AG04449 (cell line): ENCODE measurements at places on chromosomes 5 and 9.
A peak's percentile ranks its signal among the peaks of the same experiment; 100 is the strongest.

- no peak for DNase-seq
Observed at GRCh38 chr5:80711938-80712337, 57.2 kb upstream of the DHFR start.

GRCh38 chr5:141605523-141606277 is 13.1 kb downstream of the DIAPH1 start:
- no peak for DNase-seq

DNA sequence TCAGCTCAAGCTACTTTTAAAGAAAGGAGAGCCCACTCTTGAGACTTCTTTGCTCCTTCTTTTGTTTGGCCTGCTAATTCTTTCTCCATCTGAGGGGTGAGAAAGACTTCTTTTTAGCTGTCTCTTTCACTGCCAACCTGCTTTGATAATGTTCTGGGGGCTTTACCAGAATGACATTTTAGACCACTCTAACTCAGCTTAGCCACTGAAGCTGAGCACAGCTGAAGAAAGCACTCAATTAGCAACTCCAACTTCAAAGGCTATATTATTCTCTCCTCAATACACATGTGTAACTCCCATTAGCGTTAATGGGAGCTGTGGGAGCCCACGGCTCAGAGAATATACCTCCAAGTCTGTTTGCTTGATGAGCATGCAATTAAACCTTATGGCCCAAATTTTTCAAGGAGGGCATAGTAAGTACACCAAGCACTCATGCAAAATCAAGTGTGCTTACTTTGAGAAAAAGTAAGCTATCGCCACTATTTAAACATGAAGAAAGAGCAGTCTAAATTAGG is 815.4 kb upstream of the DMAC1 start:
- DNase-seq: no peak

GRCh38 chr5:108174286-108174685 is 207.6 kb downstream of the FBXL17 start:
- no peak for DNase-seq

GRCh38 chr9:137006116-137007003 is 10.0 kb upstream of the CLIC3 start:
- no peak for DNase-seq

GRCh38 chr9:133731876-133732638 is 6.1 kb downstream of the SARDH start:
- DNase-seq: no peak

DNA sequence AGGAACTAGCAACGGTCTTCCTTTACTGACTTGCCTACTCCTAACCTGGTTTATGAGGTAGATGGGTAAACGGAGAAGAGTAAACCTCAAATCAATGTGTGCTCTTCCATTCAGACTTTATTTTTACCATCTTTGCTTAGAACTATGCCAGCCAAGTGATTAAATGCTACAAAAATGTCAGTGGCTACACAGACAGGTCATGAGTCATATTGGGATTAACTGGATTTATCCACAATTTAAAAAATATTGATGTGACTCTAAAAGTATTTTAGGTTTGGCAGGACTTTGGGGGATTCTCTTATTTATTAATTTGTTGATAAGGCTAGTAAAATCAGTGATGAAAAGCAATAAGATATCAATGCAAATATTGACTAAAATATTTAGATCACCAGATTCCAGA is 275.0 kb downstream of the PLK2 start:
- no peak for DNase-seq

DNA sequence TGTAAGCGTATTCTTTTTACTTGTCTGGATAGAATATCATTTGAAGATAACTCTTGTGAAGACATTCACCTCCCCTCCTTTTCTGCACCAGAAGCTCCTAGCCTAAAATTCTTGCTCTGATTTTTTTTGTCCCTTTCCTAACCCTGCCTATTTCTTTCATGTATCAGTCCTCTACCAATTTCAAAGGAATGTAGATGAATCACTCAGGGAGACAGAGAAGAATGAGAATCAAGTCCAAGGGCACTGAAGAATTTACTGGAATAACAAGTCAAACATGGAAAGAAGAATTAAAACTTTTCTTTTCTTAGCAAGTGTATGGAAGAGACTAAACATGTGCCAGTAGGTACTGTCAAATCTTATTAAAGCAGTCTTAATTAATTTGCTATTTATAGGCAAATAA is 618.7 kb downstream of the DNAH5 start:
- DNase-seq: no peak

DNA sequence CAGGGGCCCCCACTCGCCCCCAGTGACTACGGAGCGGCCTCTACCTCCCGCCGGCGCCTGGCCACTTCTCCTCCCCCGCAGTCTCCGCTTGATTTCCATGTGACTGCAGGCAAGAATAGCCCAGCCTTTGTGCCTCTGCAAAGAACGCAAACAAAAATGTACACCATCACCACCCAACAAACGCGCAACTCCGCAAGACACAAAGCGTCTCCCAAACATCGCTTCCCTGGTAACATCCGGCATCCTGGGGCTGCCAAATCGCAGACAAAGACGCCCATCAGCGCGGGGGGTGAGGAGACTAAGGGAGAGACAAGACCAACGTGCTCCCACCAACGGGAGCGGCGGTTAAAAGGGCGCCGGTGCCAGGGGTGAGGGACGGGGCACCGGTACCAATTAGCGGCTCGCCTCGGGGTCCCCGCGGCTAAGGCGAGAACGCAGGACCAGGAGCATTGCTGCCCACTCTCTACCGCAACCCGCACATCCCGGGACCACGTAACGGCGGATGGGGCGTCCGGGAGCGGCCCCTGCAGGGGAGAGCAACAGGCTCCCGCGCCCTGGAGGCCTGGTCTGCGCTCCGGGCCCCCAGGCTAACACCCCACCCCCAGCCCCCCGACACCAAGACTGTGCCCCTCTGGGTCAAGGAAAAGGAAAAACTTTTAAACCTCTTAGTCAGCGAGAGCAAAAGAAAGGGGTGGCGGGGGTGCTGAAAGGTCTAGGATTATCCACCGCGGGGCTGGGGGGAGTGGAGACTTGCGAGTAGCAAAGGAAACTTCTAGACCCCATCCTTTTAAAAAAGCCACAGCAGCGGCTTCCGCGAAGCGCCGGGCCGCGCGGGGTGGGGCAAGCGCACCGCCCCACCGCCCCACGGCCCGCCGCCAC is 885 bp downstream of the MPDZ start:
- no peak for DNase-seq

GRCh38 chr9:130931508-130932254 is 7.4 kb downstream of the FIBCD1 start:
- DNase-seq: no peak

DNA sequence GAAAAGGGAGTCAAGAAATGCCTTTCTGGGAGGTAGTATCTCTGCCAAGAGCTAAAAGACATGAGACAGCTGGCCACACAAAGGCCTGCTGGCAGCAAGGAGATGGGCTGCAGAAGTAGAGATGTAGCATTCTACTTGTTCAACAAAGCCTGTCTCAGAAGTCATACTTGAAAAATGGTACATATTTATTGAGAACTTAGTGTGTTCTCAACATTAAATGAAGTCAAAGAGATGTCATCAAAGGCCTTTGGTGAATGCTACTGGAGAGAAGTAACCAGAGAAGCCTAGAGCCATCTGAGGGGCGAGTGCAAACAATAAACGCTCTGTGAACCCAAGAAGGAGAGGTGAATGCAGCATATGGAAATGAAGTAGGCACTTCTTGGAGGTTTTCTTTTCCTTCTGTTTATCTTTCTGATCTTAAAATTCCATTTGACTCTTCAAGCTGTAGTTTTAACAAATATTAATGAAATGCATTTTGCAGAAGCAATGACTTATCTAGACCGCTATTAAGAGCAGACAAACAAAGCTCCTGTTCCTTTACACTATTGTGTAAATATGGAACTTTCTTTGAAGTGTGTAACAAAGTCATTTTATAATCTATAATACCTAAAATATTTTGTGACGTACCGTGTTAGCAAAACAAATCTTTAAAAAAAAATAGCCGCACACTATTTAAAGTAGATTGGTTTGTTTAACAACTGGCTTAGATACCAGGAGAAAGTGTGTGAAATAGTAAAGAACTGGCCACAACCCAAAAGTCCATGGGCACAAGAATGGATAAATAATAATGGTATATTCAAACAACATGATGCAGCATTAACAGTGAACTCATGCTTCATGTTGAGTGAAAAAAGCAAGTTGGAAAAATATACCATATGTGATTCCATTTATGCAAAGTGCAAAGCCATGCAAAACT is 70.2 kb downstream of the ZNF608 start:
- no peak for DNase-seq

DNA sequence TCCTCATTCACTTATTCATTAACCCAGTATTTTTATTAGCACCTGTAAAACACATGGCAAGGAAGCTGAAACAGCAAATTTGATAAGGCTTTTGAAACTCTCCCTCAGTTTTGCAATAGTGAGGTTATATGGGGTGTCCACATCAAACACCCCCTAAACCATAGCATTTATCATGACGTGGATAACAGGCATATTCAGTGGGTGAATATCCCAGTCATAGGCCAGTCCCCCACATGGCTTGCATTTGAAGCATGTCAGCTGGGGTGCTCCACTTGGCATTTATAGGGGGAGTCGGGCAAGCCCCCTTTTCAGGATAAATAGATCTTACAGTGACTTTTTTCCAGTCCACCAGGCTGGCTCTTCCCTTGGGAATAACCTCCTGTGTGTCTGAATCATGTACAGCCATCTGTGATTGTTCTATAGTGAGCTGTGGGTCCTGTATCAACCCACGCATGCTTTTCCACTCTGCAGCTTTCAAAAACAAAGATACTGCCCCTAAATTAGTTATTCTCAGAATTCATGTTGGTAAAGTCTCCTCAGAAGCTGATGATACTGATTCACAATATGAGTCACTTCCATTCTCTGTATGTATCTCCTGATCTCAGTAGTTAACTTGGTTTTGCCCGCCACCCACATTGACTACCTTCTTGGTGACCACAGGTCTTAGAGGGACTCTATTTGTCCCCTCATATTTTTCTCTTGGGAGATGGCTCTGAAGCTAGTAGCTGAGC is 84.4 kb upstream of the SPIN1 start:
- peak; percentile 36 for DNase-seq

GRCh38 chr9:89372979-89373378 is 54.7 kb downstream of the SECISBP2 start:
- DNase-seq: no peak

GRCh38 chr5:124658867-124659557 is 87.4 kb downstream of the ZNF608 start:
- no peak for DNase-seq

- DNase-seq: no peak
Observed at GRCh38 chr9:30060976-30061375, 2323.5 kb upstream of the ACO1 start.

DNA sequence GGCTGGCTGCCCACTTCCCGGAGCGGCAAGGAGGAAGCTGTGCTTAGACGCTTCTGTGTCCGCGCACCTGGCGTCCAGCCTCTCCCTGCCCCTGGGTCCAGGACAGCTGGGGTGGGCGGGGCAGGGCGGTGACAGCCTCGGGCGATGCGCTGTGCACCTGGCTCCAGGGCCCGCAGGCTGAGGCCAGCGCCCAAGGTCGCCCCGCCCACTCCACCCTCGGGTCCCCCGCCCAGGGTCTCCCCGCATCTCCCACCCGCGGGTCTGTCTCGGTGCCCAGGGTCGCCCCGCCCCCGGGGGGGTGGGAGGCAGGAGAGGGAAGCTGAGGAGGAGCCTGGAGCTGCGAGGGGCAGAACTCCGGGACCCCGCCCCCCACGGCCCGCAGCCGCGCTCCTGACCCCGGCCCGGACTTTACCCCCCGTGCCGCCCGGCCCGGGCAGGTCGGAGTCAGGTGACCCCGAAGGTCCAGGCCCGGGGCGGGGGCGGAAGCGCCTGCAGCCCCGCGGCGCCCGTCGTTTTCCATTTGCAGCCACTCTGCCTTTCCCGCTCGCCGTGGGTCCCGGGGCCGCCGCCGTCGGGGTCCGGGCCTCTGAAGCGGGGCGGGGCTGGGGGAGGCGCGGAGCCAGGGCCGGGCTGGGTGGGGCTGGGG is at the start of gene ENTPD8:
Gene ENTPD8 (minus strand): TSS at position 69 of the 646 bp plus-strand sequence. CDS start 3,072 bp downstream, outside the sequence.
- no peak for DNase-seq

GRCh38 chr5:149503006-149503405 is 48.2 kb downstream of the CSNK1A1 start:
- no peak for DNase-seq

DNA sequence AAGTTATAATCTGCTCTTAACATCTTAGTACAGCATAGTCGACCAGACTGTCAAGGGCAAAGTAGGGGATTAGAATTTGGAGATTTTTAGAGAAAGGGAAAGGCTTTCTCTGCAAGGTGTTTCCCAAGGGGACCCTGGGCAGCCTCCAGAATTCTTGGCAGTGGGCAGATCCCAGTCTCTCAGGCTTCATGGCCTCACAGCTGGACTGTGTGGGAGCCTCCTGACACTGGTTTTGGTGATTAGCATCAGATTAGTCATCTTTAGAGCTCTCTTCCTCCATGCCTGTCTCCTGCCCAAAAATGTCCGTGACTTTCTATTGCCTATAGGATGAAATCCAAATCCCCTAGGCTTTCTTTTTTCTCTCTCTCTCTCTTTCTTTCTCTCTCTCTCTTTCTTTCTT is 370.7 kb downstream of the ZSWIM6 start:
- DNase-seq: no peak

- DNase-seq: no peak
Observed at GRCh38 chr9:109315480-109316206, 5.2 kb downstream of the EPB41L4B start.

DNA sequence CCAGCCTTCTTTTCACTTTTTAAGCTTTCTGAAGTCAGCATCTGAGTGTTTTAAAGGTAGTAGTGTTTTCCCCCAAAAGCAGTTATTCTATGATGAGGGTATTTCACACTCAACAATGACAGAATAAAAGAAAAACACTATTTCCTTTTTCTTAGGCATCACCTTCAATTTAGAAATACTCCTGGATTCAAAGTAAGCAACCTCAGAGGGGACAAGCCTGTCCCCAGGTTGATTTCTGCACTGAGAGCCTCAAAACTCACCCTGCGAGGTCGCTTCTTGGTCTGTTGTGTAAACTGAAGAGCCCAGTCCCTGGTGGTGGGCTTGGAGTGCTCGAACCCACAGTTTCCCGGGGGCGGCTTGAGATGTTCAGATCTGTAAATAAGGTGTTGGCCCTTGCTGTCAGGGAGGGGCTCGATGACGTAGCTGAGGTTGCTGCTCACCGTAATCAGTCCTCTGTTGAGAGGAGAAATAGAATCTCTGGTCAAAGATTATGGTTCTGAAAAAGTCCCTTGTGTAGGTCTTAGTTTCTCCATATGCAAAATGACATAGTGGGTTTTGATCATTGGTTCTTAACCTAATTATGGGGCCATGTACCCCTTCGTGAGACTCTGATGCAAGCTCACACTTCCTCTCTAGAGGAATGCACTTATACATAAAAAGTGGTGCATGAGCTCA is 55.9 kb downstream of the ADAM19 start:
- DNase-seq: no peak

GRCh38 chr9:14348123-14348372 is 34.1 kb upstream of the NFIB start:
- DNase-seq: no peak
